ENCODE measurements at places on chromosomes 5 and 9.

DNA sequence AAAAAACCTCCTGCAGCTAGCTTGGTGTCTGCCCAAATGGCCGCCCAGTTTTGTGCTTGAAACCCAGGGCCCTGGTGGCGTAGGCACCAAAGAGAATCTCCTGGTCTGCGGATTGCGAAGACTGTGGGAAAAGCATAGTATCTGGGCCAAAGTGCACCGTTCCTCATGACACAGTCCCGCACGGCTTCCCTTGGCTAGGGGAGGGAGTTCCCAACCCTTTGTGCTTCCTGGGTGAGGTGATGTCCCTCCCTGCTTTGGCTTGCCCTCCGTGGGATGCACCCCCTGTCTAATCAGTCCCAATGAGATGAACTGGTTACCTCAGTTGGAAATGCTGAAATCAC lies 83.0 kb upstream of the JAK2 start:
- no peaks in the 10 kb centered on the region for H3K4me1 ChIP-seq
- H3K27me3 ChIP-seq: no peaks in the 10 kb centered on the region
- no peak for DNase-seq
- no peak overlapping the region for H3K27ac ChIP-seq
- H3K36me3 ChIP-seq: no peaks in the 10 kb centered on the region
- H3K4me3 ChIP-seq: no peak overlapping the region

GRCh38 chr5:142888469-142889085 lies 118.4 kb downstream of the ARHGAP26 start:
- H3K27ac ChIP-seq: no peak overlapping the region
- no peaks in the 10 kb centered on the region for H3K36me3 ChIP-seq
- H3K4me1 ChIP-seq: no peaks in the 10 kb centered on the region
- H3K4me3 ChIP-seq: no peak overlapping the region

DNA sequence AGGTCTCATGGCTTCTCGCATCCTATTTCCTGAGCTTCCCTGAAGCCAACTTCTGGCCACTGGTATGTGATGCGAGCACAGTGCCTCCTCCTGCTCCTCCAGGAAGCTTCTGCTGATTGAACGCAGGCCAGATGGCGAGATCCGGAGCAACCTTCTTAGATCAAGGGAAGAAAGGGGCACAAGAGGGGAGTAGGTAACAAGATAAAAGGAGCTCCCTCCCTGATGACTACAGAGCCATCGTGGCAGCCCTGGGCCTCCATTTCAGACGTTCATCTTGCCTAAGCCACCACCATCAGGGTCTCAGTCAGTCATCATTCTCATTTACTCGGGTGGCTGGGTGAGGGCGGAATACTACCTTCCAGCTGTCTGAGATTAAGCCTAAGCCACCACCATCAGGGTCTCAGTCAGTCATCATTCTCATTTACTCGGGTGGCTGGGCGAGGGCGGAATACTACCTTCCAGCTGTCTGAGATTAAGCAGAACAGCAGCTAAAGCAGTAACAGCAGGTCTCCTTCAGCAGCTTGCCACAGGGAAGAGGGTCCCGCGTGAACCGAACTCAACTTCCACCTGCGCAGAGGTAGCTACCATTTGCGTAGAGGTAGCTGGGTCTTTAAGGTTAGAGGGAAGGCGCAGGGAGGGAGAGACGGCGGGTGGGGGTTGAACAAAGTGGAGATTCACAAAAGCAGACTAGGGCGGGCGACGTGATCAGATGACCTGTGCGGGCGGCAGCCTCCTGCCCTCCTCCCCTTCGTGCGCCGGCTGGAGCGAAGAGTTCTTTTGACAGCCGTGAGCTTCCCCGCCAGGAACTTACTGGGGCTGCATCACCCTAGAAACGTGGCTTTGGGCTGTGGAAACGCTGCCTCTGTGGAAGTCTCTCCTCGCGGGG lies 27.9 kb upstream of the MGAT1 start:
- H3K36me3 ChIP-seq: no peaks in the 10 kb centered on the region
- H3K4me3 ChIP-seq: peak overlapping the region; percentile 88
- H3K27me3 ChIP-seq: no peaks in the 10 kb centered on the region
- peak overlapping the region; percentile 99 for H3K27ac ChIP-seq

- DNase-seq: no peak
- H3K27ac ChIP-seq: no peak overlapping the region
- H3K4me1 ChIP-seq: no peaks in the 10 kb centered on the region
- H3K27me3 ChIP-seq: no peaks in the 10 kb centered on the region
These were observed 158.2 kb downstream of the OLFM1 start for GRCh38 chr9:135245482-135246247.

- H3K36me3 ChIP-seq: no peaks in the 10 kb centered on the region
- H3K4me3 ChIP-seq: no peak overlapping the region
- no peak for DNase-seq
- no peak overlapping the region for H3K27ac ChIP-seq
- no peaks in the 10 kb centered on the region for H3K4me1 ChIP-seq
These were observed 102.0 kb upstream of the PTPN3 start for GRCh38 chr9:109600142-109600541.

DNA sequence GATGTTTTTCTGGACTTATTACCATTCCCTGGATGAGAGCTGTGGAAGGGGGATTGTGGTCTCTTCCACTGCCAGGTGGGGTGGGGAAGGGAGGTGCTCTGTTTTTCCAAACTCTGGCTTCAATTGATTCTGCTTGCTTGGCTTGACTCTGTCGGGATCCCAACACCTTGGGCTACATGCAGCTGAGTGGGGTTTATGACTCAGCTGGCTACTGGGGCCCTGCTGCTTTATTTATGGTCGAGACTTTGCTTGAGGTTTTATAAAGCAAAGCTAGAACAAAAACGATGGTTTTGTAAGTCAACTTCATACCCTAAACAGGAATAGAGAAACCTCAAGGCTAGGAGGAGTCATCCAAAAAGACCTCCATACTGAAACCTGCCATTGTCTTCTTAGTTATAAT lies 76.3 kb downstream of the AOPEP start:
- H3K36me3 ChIP-seq: no peaks in the 10 kb centered on the region
- no peak for DNase-seq
- peaks cover 17% of the 10 kb centered on the region for H3K4me1 ChIP-seq
- no peaks in the 10 kb centered on the region for H3K27me3 ChIP-seq
- no peak overlapping the region for H3K4me3 ChIP-seq

GRCh38 chr9:87427851-87428506 lies 69.7 kb upstream of the DAPK1 start:
- no peak overlapping the region for H3K27ac ChIP-seq
- H3K27me3 ChIP-seq: no peaks in the 10 kb centered on the region
- no peaks in the 10 kb centered on the region for H3K4me1 ChIP-seq
- H3K4me3 ChIP-seq: no peak overlapping the region
- no peaks in the 10 kb centered on the region for H3K36me3 ChIP-seq

GRCh38 chr9:127854184-127854806 lies at the start of gene ENG:
TSS of gene ENG (minus strand) at chr9:127854658. CDS start at chr9:127854355, 303 bp downstream.
- H3K27ac ChIP-seq: peak within 1 kb of the TSS; percentile 88
- H3K36me3 ChIP-seq: no peaks in the 10 kb centered on the region
- peaks cover 34% of the 10 kb centered on the region for H3K4me1 ChIP-seq
- H3K27me3 ChIP-seq: no peaks in the 10 kb centered on the region

GRCh38 chr5:109643791-109644350 lies 45.9 kb upstream of the MAN2A1 start:
- no peaks in the 10 kb centered on the region for H3K27me3 ChIP-seq
- no peak for DNase-seq
- peaks cover 8% of the 10 kb centered on the region for H3K4me1 ChIP-seq
- no peak overlapping the region for H3K4me3 ChIP-seq

- H3K36me3 ChIP-seq: no peaks in the 10 kb centered on the region
- no peaks in the 10 kb centered on the region for H3K4me1 ChIP-seq
- H3K27ac ChIP-seq: no peak overlapping the region
- no peak overlapping the region for H3K4me3 ChIP-seq
These were observed 28.8 kb upstream of the ROR2 start for GRCh38 chr9:91978740-91979414.

GRCh38 chr5:73454379-73455036 lies 5.9 kb upstream of the FOXD1 start:
- DNase-seq: peak; percentile 46
- no peaks in the 10 kb centered on the region for H3K27me3 ChIP-seq
- no peak overlapping the region for H3K4me3 ChIP-seq

DNA sequence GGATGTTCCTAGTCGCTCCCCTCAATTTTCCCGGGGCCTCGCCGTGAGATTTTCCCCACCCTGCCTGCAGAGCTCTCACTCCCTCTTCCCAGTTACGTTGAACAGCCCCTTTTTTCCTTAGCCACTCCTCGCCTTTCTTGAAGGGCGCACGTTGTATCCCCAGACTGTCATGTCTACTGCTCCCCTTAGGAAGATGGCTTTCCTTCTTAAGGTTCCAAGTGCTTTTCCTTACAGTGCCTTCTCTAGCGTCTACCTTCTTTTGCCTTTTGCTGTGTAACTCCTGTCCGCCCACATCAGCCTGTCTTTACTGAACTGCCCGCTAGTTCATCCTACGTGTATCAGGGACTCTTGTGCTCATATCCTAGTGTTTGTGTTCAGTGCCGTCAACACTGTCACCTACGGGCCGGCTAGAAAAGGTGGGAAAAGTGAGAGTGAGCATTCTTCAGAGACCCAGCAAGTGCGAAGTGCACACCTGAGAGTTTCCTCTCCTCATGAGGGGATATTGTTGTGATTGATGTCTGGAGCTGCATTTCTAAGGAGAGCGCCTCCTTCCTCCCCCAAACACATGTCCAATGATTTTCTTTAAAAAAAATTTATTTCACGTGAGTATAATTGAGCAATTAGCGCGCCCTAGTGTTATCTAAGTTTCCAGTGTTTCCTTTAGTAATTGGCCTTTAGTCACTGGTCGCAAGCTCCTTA lies 764 bp downstream of the CAMLG start:
- H3K27me3 ChIP-seq: no peaks in the 10 kb centered on the region
- H3K4me3 ChIP-seq: peak overlapping the region; percentile 88
- H3K36me3 ChIP-seq: no peaks in the 10 kb centered on the region

DNA sequence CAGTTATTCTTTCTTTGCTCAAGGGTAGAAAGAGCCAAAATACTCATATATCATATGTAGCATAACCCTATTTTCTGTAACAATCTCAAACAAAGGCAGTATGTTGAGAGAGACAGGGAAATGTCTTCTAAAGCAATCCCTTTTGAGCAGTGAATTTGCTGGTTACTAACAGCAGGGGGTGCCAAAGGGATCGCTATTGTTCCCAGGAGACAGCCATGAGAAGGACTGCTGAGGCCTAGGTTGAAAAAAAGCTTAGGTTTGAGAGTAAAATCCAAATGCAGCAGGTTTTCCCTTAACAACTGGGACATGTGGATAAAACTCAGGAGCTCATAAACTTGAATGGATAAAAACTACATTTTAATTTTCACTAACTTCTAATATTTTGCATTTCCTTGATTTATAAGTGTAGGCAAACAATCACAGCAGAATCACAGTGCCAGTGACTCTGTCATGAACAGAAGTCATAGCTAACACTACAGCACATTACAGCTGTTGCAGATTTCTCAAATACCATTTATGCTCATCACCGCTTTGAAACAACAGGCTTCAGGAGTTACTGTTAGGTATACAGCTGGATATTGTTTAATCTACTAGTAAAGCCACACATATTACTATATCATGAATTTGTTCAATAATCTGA lies 148.4 kb downstream of the MAPKAP1 start:
- no peak overlapping the region for H3K27ac ChIP-seq
- no peak overlapping the region for H3K4me3 ChIP-seq
- H3K36me3 ChIP-seq: no peaks in the 10 kb centered on the region
- DNase-seq: peak; percentile 73
- H3K4me1 ChIP-seq: no peaks in the 10 kb centered on the region
- H3K27me3 ChIP-seq: no peaks in the 10 kb centered on the region

DNA sequence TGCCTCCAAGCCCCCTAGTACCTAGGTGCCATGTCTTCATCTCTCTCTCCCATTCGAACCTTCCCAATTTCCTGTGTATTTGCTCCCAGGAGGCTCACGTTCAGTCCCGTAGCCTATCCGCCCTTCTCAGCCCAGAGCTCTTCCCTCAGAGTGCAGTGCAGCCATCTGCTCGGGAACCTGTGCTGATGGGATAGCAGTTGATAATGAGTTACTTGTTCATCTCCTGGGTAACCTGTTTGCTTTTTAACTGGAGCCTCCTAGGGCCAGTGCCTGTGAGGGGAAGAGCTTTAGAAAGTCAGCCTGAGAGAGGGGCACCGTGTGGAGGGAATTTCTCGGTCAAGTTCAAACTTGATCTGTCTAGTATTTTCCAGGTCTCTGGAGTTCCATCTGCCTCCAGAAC lies 229.8 kb upstream of the IL12B start:
- no peak overlapping the region for H3K27ac ChIP-seq
- H3K27me3 ChIP-seq: no peaks in the 10 kb centered on the region
- no peaks in the 10 kb centered on the region for H3K36me3 ChIP-seq
- no peak overlapping the region for H3K4me3 ChIP-seq
- DNase-seq: no peak

DNA sequence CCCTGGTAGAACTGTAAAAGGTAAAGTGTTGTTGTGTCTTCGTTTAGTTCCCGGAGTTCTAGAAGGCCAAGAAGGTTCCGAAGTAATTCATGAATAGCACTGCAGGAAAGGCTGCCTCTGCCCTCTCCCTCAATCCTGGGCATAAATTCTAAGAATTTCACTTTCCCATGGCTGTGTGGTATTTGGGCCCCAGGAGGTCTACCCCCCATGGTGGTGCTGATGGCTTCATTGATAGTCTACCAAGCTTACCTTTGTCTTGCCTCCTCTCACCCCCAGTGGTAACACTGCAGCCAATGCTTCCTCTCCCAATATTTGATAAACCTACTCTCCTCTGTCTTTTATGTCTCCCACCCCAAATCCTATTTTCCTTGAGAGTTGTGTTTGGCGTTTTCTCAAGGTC lies 39.5 kb downstream of the ADAMTS16 start:
- no peaks in the 10 kb centered on the region for H3K36me3 ChIP-seq
- H3K4me1 ChIP-seq: no peaks in the 10 kb centered on the region
- H3K27me3 ChIP-seq: no peaks in the 10 kb centered on the region
- DNase-seq: no peak
- H3K4me3 ChIP-seq: no peak overlapping the region

DNA sequence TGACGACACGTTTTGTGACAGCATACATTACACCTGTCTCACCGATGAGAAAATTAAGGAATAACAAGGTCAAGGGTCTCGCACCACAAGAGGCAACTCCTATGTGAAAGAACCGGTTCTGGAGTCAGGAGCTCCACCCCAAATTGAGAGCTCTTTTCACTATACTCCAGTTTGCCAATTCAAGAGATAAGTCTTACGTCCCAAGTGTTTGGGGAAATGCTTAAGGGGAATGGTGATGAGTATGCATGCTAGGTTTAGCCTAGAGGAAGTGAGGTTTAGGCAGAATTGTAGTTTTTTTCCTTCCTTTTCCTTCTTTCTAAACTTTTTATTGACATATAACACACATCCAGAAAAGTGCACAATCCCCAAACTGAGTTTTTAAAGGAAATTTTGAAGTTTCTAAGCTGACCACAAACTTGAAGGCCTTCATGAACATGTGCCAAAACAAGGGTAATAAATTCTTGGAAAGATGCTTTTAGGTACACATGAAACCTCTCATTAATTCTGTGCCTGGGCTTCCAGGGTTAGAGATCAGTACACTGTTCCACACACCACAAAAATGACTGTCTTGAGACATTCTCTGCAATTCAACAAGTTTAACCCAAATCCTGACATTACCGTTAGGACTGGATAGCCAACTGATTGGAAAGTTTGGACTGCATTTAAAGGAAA lies 127.6 kb upstream of the SLC1A3 start:
- H3K27ac ChIP-seq: no peak overlapping the region
- no peaks in the 10 kb centered on the region for H3K36me3 ChIP-seq

GRCh38 chr5:54307583-54307982 lies 2.8 kb downstream of the ARL15 start:
- H3K27ac ChIP-seq: no peak overlapping the region
- H3K4me1 ChIP-seq: peaks cover 5% of the 10 kb centered on the region
- DNase-seq: no peak
- H3K36me3 ChIP-seq: no peaks in the 10 kb centered on the region

All from testis (tissue), 5 donors.